ENCODE measurements at places on chromosomes 4 and X.

DNA sequence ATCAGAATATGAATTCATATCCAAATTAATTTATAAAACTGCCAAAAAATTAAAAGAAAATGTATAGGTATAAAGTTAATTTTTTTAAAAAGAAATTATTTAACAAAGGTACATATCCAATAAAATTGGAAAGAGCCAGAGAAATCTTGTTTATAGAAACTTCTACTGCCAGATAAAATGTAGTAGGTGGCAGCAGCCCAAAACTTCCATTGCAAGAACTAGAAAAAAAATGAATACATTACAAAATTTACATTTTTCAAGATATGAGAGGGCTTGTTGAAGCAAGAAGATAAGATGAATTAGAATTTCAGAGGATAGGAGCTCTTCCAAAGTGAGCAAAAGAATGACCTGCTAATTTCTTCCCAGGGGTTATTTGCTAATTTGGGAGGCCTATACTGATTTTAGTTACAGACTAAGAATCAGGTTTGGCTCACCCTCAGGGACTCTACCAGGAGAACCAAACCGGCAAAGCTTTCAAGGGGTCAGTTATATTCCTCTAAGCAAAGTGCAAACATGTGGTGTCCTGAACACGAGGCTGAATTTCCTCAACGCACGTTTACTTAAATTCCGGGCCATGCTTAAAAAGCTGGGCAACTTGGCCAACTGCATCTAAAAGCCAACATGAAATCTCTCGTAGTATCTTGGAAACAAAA is 17.5 kb downstream of the ANKRD50 start:
- no peak for DNase-seq

GRCh38 chr4:138645289-138645688 is 370.3 kb upstream of the NOCT start:
- no peak for DNase-seq

DNA sequence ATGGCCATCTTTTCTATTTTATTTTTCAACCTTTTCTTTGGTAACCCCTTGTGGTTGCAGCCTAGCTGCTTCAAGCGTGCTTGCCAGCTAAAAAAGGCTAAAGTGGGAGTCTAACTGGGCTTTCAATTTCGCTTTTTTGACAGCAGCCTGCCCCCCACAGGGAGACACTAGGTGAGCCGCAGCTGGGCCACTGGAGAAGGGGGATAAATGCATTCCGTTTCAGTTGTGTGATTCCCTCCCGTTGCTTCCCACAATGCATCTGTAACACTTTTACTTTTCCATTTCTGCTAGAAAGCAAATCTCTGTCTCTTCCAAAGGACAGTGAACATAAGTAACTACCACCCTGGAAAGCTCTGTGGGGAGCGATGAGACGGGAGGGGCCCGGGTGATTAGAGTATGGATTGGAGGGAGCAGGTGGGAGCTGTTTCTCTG is 86.3 kb upstream of the RAPGEF2 start:
- no peak for DNase-seq

- no peak for DNase-seq
Measured at GRCh38 chr4:57127361-57127760, 17.2 kb upstream of the IGFBP7 start.

DNA sequence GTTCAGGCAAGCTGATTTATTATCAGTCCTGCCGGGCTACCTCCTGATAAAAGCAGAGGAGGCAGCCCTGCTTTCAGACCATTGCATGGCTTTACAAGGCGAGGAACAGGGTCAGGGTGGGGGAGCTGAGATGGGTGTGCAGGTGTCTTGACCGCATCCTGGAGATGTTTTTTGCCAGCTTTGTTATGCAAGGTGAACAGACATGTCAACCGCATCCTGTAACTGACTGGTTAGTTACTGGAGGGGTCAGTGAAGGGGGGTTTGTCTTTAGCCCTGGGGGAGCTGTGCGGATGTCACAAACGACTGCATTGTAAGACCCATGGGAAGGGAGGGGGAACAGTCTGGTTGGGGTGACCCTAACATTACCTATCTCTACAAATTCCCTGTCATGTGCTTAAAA is 10.0 kb downstream of the ADAM29 start:
- DNase-seq: no peak

DNA sequence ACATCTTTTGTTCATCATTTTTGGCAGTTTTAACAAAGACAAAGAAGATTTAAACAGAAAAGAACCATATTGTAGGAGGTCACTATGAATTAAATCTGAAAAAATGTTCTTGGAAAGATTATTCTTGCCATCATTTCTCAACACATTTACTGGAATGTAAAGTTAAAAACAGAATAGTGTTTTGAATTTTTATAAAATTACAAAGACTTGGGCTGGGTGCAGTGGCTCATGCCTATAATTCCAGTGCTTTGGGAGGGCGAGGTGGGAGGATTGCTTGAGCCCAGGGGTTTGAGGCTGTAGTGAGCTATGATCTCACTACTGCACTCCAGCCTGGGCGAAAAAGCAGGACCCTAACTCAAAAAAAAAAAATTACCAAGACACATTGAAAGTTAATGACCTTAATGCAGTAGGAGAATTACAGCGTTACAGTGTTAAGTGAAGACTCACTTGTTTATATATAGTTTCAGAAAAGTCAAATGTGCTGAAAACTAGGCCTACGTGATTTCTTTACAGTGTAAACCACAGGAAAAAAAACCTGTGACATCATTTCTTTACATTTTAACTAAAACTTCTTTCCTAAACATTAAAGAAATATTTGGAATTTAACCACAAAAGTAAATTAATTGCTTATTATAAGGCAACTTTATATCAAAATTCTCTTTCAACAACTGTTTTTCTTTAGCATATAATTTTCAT is 7.9 kb downstream of the FAM13A start:
- no peak for DNase-seq

GRCh38 chrX:17397074-17397473 is 22.1 kb downstream of the NHS start:
- no peak for DNase-seq

DNA sequence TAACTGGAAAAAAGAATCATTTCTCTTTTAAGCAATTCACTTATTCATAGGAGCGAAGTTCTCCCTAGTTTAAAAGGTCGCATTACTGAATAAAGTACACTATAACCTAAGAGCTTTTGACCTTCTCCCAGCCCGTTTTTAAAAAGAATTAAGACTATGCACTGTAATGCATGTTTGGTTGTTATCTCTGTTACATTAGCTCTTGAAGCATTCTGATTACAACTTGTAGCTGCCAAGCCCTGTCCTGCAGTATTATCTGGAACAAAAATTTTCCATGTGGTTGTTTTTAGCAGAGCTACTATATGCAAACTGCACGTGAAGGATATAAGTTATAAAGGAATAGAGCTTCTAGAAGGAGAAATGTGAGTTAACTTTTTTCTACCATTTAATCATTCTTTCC is 8.1 kb downstream of the GAB1 start:
- DNase-seq: no peak

GRCh38 chr4:38923746-38924145 is 56.1 kb downstream of the FAM114A1 start:
- no peak for DNase-seq

GRCh38 chrX:40496728-40497127 is 84.0 kb upstream of the ATP6AP2 start:
- no peak for DNase-seq
